NCI-H774 (cell line): ENCODE measurements at places on chromosomes 6 and 20.

- DNase-seq: no peak
Measured at GRCh38 chr6:115832786-115833185, 227.9 kb downstream of the FRK start.

DNA sequence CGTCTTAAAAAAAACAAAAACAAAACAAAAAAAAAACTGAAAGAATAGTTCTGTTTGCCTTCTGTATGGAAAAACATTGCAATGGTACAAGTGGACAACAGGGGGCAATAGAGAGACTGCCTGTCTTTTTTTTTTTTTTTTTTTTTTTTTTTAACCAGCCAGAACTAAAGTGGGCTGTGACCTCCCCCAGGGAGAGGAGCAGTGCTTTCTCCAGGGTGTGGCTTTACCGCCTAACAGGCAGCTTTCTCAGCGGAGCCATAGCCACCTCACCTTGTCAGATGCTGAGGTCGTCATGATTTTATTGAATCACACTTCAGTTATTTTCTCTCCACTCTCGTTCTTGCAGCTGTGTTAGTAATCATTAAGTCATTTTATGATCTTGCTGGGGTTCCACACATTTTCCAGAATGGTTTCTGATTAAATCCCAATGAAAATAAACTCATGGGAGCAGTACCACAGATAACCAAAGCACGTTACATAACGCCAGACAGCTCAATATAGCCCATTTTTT, 78.4 kb downstream of the GMPR start:
- DNase-seq: peak; percentile 19

- no peak for DNase-seq
Measured at GRCh38 chr6:5132731-5133130, 47.6 kb downstream of the PPP1R3G start.

DNA sequence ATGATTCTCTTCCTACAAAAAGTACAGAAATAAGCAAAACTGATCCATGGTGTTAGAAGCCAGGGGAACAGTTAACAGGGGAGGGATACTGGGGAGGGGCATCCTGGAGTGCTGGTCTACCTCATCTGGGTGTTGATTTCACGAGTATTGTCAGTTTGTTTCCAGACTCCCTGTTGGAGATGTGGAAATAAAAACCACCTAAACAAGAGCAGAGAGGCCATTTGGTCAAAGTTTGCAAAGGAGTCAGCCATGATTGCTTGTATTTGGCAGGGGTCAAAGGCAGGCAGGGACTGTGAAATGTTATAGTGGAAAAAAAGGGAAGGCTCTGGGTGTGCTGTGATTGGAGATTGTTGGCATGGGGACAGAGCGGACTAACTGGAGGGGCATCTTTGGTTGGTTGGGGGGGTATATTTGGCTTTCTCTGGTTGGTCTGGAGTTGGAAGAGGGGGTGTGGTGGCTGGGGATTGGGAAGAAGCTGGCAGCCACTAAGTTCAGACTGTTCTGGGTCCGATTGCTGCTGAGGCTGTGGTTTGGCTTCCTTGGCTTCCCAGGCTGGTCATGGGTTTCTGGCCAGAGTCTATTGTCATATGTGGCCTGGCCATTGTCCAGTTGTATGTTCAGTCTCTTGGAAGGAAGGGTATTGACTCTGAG, 14.9 kb upstream of the PANK2 start:
- no peak for DNase-seq

- DNase-seq: no peak
Measured at GRCh38 chr6:43511824-43512415, 1.8 kb upstream of the LRRC73 start.

DNA sequence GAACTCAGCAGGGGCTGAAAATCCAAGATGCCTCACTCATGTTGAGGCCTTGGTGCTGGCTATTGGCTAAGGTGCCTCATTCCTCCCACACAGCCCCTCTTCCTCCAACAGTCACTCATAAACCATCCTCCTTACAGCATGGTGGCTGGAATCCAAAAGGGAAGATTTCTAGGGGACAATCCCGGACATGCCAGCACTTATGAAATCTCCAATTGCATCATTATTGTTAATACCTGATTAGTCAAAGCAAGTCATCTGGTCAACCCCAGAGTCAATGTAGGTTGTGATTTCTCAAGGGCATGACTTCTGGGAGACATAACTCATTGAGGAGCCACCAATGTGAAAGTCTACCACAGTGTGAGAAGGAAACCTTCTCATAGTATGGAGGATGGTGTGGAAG, 506.6 kb upstream of the NOX3 start:
- no peak for DNase-seq

DNA sequence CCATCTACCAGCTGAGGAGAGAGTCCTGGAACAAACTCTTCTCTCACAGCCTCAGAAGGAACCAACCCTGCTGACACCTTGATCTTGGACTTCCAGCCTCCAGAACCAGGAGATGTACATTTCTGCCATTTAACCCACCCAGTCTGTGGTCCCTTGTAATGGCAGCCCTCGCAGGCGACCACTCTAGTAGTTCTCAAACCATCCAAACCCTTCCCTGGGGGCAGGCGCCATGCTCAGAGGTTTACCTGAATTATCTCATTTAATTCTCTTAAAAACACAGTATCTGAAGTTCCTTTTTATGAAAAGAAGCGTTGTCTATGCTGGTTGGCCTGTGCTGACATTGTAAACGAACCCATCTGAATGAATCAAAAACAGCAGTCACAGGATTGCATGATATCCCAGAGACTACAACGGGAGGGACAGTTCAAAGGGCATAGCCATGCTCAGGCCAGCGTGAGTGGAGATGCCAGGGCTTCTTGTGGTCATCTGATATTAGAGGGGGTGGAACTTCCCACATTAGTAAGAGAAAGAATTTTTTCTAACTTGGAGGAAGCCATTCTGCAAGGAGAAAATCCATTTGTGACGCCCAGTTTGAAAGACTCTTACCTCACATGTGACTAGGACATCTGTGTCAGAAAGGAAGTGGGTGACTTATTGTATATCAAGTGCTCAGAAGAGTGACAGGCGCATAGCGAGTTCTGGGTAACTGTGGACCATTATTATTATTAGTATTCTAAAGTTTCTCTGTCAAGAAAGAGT, 17.2 kb upstream of the TAGAP start:
- no peak for DNase-seq

GRCh38 chr20:46740214-46740609, 30.8 kb downstream of the SLC2A10 start:
- no peak for DNase-seq

DNA sequence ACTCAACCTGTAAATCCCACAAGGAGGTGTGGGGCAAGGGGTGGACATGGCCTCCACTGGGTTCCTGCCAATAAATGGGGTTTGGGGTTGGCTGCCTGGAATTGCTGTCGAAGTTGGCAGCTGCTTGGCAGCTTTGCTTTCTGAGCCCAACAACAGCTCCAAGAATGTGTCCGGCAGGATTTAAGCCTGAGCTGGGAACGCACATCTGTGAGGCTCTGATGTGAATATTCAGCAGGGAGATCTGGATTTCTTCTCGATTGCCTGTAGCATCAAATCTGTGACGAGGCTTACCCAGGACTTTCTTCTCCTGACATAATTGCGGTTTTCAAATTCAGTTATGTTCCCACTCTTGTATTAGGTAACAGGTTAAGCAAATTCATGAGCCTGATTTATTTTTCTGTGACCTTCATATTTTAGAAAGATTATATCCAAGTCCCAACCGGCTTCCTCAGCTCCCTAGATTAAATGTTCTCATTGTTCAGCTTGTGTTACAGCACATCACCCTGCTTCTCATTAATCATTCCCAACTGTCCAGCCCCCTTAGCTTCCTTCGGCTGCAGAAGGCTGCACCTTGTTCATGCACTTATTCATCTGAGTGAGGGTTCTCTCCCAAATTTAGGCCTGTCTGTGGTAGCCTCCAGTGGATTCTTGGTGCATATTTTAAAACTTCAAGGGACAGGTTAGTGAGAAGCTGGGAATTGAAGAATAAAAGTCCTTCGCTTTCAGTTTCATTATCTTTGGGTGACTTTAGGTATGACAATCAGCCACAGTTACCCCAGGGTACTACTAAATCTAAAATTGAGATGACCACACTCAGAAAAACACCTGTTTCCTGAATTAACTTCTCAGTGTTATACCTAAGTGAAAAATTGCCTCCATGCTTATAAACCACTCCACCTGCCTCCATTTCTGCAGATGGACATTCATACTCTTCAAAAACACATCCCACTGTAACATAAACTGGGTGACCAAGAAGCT, 310.0 kb downstream of the ESR1 start:
- no peak for DNase-seq

DNA sequence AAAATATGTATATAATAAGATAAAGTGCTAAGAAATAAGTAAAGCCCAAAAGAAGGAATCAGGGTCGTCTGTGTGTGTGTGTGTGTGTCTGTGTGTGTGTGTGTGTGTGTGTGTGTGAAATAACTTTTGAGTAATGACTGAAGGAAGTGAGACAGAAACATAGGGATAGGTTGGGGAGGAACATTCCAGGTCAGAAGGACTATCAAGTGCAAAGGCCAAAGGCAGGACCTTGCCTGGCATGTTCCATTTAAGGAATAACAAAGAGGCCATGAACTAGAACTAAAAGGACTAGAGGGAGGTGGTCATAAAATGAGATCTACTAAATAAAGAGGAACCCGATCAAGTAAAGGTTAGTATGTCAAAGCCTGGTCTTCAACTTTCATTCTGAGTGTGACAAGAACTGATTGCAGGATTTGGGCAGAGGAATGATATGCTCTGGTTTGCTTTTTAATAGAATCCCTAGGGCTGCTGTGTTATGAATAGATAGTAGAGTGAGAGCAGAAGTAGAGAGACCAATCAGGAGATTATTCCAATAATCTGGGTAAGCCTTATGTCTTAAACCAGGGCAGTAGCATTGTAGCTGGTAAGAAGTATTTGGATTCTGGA, 6.9 kb downstream of the ENPP3 start:
- no peak for DNase-seq

GRCh38 chr6:106747139-106747538, 117.8 kb downstream of the QRSL1 start:
- DNase-seq: peak; percentile 64

DNA sequence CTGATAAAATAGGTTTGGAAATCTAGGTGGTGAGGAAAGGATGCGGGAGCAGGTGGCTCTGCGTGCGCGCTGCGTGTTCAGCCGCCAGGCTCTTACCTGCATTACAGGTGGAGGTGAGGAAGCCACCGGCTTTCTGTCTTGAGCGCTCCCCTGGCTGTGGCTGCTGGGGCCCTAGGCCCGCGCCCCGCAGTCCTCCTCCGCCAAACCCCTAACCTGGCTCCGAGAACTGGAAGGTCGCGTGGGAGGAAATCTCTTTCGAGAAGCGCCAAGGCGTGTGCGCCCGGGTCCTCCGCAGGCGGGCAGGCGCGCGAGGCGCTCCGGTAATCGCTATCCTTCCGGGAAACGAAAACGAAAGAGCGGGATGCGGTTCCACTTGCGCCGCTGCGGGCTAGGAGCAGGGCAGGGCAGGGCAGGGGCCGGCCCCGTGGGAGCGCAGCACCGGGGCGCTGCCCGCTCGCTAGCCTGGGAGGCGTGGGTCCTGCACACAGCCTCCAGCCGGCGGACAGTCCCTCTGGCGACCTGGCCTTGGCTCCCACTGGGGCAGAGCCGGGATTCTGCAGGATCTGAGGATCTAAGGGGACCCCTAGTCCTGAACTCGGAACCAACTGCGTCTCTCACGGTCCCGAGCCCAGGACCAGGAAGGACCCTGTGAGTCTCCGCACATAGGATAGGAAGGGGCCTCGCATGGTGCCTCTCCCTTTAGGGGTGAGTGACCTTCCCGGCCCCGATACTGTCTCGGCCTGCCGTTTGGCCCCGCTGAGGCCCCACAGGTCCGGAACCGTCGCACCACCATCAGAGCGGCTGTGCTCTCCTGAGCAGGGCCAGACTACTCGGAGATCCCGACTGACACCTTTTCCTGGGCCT, at the start of gene ETV7:
Gene ETV7 (minus strand): TSS at position 230 of the 864 bp plus-strand sequence. CDS start 128 bp downstream, at position 102.
- peak; percentile 3 for DNase-seq

- no peak for DNase-seq
Measured at GRCh38 chr20:40457404-40457803, 231.6 kb downstream of the MAFB start.

GRCh38 chr6:6521961-6522482, 66.5 kb upstream of the LY86 start:
- DNase-seq: no peak

DNA sequence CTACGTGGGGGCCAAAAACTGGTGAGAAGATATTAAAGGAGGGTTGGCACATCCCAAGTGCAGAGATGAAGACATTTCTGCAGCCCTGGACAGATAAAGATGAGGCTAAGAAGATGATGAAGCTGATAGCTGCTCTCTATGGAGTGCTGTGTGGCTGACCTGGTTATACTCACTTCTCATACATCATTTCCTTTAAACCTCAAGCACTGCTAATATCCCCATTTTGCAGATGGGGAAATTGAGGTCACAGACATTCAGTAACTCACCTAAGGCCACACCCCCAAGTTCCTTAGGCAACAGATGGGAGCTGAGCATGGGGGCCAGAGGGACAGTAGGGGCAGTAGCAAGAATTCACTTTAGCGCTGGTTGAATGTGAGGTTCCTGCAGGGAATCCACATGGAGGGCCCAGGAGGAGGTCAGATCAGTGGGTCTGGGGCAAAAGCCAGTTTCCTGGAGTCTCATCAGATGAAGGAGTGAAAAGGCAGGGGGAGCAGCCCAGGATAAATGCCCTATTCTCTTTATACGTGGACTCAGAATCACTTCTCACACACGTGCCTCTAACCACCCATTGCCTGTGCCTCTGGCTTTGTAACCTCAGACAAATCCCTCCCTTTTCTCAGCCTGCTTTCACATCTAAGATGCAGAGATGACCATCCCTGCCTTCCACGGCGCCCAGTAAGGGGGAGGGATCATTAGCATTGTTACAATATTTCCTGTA, 125.8 kb downstream of the NFATC2 start:
- no peak for DNase-seq

DNA sequence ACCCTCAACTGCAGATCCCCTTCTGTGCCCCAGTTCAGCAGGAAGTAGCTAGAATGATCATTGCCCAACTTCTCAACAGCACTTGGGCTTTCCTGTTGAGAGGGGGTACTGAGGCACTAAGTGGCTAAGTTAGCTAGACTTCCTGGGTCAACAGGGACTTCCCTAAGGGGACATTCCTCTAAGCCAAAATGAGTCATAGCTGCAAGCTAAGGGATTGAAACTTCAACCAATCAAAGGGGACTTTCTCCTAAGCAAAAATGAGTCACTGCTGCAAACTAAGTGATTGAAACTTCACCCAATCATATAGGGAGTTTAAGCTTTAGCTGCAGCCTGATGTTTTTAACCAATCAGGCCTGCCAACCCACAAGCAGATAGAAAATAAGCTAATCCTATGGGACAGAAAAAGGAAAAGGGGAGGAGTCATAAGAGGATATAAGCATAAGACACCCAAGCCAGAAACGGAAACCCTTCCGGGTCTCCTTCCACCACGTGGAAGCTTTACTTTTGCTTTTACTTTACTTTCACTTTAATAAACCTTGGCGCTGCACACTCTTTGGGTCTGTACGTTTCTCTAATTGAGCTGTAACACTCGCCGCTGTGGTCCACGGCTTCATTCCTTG, 659.0 kb upstream of the HS3ST5 start:
- DNase-seq: no peak
